ENCODE measurements at places on chromosomes 11 and 22. TPM values are rescaled to one million over a fixed set of nuclear protein-coding genes. Genes with fewer than 3 reads are reported as not detected.

DNA sequence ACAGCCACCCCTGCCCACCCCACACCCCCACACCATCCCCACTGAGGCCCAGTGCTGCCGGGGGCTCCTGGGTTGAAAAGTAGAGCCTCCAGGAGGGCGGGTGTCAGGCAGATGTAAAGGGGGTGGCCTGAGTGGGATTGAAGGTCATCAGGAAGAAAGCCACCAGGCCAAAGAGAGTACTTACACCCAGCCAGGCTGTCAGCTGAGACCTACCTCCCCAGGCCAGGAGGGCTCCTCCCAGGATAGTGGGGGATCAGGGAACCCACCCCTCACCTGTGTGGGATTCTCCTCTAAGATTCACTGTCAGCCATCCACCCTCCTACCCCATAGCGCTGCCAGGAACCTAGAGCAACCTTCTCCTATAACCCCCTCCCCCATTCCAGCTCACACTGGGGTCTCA lies 17.2 kb upstream of the FCHSD2 start:
- no peak for DNase-seq

DNA sequence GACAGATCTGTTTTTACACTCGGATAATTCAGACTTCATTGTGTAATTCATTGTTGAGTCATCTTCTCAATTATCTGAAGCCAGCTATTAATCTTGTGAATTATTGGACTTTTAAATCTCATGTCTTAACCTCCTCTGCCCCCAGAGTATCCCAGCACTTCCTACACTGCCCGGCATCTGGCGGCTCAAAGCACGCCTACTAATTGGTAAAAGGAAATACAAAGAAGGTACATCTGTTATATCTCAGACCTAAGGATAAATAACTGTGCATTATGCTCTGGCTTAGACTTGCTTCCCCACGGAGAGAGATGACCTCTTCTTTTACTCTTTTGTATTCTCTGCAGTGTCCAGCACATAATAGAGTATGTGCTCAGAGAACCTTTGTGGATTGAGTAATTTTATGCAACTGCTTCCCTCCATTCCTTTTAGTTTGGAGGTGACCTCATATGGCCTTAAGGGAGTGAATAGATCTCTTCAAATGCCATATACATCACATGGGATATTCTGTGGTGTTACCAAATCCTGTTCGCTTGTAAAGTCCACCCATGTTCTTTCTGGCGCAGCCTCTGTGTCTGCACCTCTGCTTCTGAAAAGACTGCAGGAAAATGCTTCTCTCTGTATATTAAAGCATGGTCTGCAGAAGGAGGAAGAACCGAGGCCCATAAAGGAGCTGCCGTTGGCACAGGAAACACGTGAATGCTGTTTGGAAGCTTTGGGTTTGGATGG lies 125.6 kb upstream of the SORL1-AS1 start:
- no peak for DNase-seq

SYT13 gene
- not detected for total RNA-seq

DNA sequence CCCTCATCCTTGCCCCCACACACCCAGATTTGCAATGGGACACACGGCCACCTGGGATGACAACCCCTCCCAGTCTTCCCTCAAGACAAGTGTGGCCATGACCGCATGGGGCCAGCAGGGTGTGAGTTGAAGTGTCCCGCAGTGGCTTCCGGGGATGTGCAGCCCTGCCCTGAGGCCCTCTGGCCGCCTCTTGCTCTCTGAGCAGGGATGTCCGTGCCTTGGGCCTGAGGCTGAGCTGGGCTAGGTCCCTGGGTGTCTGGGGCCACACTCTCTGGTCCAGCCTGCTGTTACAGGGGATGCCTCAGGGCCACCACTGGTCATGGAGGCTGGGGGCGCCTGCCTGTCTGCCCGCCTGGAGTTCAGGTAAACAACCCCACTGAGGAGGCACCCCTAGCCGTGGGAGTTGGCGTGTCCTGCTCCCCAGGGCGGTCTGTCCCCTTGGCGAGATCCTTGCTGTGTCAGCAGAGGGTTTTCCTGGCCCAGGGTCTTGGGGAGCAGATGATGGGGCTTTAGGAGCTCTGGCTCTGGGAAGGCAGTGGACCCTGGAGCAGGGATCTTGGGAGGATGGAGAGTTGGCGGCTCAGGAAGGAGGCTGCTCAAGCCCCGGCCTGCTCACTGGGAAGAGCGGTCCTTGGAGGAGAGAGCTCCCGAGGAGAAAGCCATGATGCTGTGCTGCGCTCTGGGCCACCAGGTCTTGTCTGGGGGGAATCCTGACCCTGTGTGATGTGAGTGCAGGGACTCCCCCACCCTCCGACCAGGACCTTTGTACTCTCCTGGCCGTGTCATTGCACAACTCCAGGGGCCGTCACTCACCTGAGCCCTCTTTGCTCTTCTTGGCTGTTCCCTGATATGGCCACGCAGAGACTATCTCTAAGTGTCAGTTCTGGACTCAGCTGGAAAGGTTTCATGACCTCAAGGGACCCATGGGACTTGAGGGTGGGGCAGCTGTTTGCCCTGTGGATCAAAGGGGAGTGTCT lies 67.9 kb downstream of the KCNQ1 start:
- DNase-seq, result no peak

GRCh38 chr11:40130427-40130826 lies 1329.0 kb downstream of the LRRC4C start:
- DNase-seq, result no peak

DNA sequence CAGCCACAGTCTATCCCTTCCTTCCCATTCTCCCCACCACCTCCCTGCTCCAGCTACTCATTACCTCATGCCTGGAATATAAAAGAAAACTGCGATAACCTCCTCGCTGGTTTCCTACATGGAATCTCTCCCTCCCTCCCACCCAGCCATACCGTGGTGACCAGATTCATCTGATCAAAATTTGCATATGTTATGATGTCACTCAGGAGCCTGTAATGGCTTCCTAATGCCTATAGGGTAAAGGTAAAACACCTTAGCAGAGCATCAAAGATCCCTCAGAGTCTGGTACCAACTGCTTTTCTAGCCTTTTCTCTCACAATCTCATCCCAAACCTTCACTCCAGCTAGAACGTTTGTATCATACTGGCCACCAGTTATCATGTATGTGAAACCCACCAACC lies 19.6 kb downstream of the RTN4RL2 start:
- no peak for DNase-seq
